NCI-H524 (cell line): ENCODE measurements at places on chromosomes 7 and 10.

DNA sequence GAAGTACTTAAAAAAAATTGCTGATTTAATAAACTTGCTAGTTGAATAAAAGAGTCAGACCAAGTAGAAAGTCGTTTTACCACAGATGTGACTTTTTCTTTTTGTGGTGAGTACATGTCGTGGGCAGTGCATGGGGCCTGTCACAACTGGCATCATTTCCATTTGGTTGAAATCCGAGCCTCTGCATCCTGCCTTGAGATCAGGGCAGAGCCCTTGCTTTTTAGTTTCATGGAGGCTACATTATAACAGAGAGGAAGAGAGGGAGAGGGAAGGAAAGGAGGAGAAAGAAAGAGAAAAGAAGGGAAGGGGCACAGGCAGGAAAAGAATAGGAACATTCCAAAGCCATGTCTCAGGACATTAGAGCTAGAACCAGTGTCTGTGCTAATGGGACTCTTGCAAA lies 20.4 kb upstream of the INSYN2A start:
- DNase-seq: no peak

DNA sequence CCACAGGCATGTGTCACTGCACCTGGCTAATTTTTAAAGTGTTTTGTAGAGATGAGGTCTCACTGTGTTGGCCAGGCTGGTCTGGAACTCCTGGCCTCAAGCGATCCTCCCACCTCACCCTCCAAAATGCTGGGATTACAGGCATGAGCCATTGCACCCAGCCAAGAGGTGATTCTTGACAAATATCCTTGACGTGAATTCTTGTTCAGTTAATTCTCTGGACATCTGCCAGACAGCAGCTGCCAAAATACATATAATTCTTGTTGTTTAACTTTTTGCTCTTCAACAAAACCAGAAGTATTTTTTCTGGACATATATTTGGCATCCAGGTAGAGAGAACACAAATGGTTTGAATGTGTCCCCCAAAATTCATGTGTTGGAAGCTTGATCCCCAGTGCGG lies 3.2 kb downstream of the ACADSB start:
- DNase-seq: no peak

DNA sequence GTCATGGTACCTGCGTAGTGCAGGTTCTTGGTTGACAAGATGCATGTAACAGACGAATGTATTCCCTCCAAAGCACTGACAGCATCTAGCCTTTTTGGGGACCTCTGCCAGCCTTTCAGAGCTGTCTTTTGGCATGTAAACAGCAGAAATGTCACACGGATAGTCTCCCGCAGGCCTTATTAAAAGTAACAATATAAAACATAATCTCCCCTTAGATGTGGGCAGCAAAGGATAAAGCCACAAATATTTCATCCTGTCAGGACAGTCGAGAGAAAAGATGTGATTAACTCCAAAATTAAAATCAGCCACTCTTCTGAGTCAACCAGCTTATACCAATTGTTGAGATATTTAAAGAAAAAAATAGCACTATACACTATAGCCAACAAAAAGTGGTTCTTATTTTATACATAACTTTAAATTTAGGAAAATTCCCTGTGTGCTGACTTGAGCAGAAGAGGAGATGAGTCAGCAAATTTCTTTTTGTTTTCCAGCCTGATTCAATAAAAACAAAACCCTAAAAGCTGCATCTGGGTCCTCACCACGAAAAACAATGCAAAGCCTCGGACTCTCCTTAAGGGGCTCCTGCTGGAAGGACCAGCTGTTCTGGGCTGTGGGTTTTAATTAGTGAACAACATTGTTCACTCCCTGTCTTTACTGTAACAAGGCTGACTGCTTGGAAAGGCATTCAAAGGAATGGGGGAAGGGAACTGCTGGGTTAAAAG lies 240.2 kb downstream of the ADAM12 start:
- DNase-seq: peak; percentile 50

DNA sequence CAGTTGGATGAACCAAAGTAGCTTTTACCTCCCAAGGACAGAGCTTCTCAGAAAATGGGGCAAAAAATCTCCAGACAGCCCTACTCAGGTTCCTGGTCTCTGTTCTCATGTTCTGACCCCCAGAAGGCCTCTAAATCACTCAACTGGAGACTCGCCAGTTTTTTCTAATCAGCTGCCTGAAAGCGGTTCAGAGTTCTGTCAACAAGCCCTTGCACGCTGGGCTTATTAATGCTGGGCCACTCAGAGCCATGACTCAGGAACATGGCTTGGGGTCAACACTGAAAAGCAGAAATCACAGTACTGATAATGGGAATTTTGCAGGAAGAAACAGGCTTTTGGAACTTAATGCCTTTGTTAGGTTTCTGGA lies 15.3 kb downstream of the ECHDC3 start:
- peak; percentile 78 for DNase-seq

DNA sequence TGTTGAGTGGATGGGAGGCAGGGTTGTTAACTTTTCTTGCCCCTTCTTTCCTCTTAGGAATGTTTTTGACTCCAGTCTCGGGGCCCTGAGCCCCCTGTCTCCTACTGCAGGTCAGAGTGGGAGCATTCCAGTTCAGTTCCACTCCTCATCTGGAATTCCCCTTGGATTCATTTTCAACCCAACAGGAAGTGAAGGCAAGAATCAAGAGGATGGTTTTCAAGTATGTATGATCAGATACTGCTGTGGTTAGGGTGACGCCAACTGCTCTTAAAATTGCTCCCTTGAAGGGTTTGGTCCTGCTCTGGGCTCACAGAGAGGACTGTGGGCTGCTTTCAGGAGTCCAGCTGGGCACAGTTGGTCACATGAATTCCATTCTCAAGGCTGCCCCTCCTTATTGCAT lies 22.0 kb downstream of the VWA2 start:
- no peak for DNase-seq
